ENCODE measurements at places on chromosomes 13 and 19.

DNA sequence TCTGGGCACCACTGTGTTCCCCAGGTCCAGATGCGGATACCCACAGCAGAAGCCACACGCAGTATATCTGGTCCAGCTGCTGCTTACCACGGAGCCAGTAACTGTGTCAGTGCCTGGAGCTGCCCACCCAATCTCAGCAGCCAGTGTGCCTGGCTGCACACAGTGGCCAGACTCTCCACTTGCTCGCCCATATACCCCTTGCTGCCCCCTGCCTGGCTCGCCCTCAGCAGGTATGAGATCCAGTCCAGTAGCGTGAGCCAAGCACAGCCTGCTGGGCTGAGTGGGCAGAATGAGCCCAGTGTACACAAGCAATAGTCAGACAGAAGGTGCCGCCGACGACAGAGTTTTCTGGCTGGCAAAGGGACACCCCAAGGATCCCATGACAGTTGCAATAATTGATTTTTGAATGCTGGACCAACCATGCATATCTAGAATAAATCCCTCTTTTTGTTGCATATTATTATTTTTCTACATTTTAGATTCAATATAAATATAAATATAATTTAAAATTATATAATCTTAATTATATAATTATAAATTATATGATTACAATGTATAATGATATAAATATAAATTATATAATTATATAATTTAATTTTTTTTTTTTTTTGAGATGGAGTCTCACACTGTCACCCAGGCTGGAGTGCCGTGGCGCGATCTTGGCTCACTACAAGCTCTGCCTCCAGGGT, 918.8 kb upstream of the MIR17HG start:
- DNase-seq: no peak

DNA sequence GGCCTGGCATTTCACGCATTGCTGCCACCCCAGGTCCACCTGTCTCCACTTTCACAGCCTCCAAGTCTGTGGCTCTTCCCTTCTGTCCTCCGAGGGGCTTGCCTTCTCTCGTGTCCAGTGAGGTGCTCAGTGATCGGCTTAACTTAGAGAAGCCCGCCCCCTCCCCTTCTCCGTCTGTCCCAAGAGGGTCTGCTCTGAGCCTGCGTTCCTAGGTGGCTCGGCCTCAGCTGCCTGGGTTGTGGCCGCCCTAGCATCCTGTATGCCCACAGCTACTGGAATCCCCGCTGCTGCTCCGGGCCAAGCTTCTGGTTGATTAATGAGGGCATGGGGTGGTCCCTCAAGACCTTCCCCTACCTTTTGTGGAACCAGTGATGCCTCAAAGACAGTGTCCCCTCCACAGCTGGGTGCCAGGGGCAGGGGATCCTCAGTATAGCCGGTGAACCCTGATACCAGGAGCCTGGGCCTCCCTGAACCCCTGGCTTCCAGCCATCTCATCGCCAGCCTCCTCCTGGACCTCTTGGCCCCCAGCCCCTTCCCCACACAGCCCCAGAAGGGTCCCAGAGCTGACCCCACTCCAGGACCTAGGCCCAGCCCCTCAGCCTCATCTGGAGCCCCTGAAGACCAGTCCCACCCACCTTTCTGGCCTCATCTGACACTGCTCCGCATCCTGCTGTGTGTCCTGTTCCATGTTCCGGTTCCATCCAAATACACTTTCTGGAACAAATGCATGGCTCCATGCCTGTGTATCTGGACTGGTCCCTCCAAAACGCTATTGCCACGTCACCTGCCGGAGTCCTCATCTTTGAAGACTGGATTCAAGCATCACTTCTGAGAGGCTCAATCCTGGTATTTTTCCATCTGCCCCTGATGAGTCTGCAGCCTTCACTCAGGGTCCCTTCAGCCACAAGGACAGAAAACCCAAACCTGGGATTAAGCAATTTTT, 10.7 kb upstream of the DHDH start:
- no peak for DNase-seq

GRCh38 chr19:28636016-28636629, 576.8 kb downstream of the UQCRFS1 start:
- DNase-seq: no peak

DNA sequence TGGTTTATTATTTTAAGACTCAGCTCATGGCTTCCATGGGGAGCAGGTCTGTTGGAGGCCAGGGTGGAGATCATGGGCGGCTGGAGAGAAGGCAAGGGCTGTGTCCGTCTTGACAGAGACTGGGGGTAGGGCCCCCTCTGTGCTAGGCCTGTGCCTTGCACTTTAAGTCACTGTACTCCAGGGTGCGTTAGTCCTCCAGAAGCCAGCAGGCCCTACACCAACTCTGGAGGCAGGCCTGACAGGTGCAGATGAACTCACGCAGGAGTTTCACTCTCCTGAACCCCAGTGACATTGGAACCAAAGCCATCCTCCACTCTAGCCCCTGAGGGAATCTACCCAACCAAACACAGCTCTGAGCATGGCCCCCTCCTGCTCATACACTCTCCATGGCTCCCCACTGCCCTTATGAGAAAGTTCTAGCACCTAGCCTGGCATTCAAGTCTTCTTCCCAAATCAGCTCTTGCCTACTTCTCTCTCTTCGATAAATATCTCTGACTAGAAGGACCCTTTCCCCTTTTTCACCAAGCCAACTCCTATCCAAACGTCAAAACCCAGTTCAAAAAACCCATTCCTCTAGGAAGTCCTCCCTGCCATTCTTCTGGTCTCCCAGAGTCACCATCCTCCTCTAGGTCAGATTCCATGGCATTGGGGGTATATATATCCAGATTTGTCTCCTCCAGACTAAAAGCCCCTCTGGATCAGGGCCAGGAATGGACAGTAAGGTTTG, 15.1 kb downstream of the MEF2B start:
- DNase-seq: no peak

- no peak for DNase-seq
These were observed 19.7 kb downstream of the SCEL start for GRCh38 chr13:77555246-77555645.

DNA sequence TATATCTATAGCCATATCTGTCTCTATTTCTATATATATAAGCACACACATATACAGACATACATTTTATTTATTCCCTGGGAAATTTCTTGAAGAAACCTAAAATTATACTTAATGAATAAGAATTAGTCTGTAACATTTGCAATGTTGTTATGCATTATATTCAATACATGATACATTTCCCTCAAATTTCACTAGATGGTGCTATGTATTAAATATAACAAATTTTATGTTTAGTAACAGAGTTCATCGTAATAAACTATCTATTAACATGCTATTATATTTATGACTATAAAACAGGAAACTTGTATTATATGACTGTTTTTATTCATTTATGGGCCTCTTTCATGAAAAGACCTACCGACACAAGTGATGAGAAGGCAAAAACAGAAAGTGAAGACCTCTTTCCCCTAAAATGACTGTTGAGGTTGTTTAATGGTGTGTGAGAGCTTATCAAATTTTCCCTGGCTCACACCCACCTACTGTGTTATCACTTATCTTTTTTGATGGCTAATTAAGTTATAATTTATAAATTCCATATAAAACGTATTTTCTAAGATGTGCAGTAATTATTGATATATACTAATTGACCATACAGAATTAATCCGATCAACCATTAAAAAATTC, 881.9 kb downstream of the SLITRK6 start:
- no peak for DNase-seq

DNA sequence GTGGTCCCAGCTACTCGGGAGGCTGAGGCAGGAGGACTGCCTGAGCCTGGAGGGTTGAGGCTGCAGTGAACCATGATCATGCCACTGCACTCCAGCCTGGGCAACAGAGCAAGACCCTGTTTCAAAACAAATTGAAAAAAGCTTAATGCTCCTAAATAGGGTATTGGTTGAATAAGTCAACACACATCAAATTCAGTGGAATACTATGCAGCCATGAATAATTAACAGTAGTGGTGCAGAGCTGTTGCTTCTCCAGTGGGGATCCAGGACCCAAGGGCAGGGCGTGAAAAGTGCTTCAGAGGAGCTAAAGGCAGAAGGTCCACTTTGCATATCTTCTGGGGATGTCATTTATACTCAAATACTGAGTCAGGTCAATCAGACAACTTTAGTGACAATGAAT, 18.2 kb downstream of the SIGLEC8 start:
- DNase-seq: no peak
